ENCODE measurements at places on chromosomes 7 and 10.

- no peak for DNase-seq
Observed at GRCh38 chr10:131997366-131998049, 15.8 kb upstream of the BNIP3 start.

DNA sequence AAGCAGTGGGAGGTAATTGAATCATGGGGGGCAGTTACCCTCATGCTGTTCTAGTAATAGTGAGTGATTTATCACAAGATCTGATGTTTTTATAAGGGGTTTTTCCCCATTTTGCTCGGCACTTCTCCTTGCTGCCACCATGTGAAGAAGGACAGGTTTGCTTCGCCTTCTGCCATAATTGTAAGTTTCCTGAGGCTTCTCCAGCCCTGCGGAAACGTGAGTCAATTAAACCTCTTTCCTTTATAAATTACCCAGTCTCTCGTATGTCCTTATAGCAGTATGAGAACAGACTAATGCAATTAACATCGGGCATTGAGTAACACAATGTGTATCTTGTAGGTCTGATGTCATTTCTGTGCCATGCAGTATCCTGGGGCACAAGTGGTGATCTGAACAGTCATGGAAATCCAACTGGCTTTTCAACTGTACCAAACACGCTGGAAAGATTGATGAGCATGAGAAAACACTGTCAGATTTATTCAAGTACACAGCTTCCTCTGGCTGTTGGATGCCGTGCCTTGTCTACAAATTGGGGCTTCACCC, 208.6 kb upstream of the KIAA1217 start:
- DNase-seq, result no peak

GRCh38 chr7:133230591-133231194, 22.2 kb upstream of the EXOC4 start:
- no peak for DNase-seq

DNA sequence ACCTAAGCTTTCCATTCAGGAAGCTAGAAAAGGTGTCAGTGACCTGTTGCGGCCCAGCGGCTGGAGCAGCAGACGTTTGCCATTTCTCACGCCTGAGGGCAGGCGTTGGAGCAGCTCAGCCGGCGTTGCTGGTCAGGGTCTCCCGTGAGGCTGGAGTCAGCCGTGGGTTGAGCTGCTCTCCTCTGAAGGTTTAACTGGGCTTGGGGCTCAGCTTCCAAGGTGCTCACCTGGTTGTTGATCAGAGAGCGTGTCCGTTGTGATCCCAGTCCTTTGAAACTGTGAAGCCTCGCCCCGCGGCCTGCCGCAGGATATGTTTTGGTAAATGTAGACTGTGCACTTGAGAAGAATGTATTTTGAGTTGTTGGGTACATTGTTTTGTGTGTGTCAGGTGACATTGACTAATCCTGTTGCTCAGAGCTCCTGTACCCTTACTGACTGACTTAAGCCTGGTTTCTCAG, 20.6 kb upstream of the PWWP2B start:
- no peak for DNase-seq

DNA sequence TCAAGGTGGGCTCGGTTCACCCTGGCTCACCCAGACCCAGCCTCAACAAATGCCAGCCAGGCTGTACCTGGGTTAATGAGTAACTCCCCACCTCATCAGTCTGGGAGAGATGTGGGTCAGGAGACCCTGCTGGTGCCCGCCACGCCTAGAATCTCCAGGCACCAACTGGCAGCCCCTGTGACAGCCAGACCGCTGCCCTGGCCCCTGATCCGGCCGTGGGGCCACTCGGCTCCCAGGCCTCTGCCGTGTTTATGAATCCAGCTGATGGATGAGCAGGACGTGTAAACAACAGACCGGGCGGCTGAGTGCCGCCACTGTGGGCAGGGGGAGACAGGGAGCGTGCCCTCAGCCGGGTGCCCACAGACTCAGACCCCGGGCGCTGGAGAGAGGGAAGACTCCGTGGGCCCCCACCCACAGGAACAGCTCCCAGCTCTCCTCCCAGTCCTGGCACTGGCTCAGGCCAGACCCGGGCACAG, 34.0 kb upstream of the PDGFA start:
- DNase-seq, result no peak

- DNase-seq, result no peak
Observed at GRCh38 chr7:132395361-132395760, 180.9 kb downstream of the PLXNA4 start.

DNA sequence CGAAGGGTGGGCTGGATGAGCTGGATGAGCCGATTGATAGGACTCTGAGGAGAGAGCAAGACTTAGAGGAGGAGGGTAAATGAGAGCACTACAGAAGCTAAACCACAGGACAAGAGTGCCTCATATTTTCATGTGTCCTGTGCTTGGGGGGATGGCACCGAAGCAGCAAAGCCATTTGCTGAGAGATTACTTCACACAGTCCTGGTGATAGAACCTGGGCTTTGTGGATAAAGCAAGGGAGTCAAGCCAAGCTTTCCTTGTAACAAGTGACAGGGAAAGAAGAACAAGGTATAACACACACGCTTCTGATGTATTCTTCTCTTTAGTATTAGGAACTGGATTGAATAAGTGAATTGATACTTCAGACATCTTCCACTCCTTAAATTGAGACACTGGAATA, 253.7 kb downstream of the ANKRD7 start:
- DNase-seq, result no peak

GRCh38 chr7:11203683-11204082, 230.0 kb downstream of the PHF14 start:
- no peak for DNase-seq

GRCh38 chr10:47116445-47116844, 183.6 kb upstream of the GDF10 start:
- no peak for DNase-seq

- DNase-seq, result no peak
Observed at GRCh38 chr10:91487911-91488582, 77.9 kb downstream of the HECTD2 start.

GRCh38 chr10:71948496-71949067, 15.6 kb upstream of the CHST3 start:
- DNase-seq, result no peak

GRCh38 chr7:94135180-94135579, 131.0 kb upstream of the BET1 start:
- DNase-seq, result no peak

GRCh38 chr7:132065193-132065988, 509.0 kb upstream of the PODXL start:
- DNase-seq, result no peak

- DNase-seq, result no peak
Observed at GRCh38 chr7:29349362-29349761, 154.8 kb downstream of the CHN2 start.

DNA sequence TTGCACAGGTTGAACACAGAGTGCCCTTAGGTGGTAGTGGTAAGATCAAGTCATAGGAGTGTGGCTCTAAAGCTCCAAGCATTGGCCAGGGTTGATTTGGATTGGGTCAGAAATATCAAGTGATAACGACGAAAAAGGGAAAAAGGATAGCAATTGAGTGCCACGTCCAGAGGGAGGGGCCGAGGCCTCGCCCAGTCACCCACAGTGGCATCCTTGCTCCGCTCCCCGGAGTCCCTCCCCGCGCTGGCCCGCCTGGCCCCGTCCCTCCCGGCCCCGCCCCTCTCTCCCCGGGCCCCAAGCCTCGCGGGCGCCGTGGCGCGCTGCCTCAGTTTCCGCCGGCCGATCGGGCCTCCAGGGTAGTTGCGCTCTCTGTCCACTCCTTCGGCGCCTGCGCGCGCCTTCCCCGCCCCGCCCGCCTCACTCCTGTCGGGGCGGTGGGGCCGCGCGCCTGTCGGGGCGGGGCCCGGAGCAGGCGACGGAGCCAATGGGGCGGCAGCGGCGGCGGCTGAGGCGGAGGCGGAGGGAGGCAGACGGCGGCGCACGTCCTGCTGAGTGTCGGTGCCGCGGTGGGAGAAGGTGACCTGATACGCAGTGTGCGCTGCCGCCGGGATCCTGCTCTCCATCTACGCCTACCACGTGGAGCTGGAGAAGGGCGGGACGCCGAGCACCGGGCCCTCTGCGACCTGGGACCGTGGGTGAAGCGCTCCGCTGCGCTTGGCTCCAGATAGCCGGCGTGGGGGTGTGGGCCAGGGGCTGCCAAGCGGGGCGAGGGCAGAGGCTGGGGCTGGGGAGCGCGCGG, 209.1 kb upstream of the ZNF722 start:
- DNase-seq, result no peak

- DNase-seq, result no peak
Observed at GRCh38 chr10:10609379-10609955, 408.2 kb upstream of the CELF2 start.

DNA sequence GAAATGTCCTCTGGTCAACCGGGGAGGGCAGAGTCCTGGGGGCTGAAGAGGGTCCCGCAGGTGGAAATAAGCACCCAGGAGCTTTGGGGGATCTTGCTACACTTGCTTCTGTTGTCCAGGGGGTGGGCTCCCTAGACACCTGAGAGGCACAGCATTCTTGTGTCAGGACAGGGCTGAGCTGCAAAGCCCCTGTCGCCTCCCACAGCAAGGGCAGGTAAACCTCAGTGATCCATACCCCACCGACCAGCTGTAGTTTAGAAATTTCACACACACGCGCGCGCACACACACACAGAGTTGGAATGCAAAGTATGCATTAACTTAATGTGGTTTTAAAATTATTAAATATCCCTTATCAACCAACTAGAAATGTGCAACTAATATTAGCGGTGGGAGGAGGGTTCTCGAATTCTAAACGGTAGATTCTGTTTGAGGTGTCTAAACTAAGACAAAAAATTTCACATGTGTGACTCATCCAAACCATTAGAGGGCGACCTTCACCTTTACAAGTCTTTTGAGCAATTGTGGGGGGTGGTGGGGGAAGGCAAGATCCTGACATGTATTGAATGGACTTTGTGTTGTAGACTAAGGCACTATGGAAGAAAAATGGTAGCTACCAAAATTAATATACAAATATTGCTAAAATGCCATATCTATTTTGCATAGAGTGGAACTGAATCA, 34.3 kb upstream of the PTF1A start:
- no peak for DNase-seq

DNA sequence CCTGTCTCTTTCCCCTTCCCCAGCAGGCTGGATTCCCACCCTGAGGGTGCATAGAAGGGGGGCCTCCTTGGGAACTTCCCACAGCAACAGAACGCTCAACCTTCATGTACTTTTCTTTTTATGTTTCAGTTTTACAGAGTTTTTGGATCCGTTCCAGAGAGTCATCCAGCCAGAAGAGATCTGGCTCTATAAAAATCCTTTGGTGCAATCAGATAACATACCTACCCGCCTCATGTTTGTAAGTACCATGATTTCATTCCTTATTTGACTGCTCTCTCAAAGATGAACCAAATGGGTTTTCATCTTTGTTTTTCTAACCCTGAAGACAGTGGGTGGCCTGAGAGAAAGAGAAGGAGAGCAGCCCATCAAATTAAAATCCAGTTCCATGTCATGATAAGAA, 46.7 kb downstream of the PLPP4 start:
- no peak for DNase-seq

- no peak for DNase-seq
Observed at GRCh38 chr7:44122529-44122928, 819 bp downstream of the POLD2 start.

GRCh38 chr7:22190736-22191135, 166.2 kb downstream of the RAPGEF5 start:
- DNase-seq, result no peak

GRCh38 chr10:100670828-100671479, 74.4 kb upstream of the PAX2 start:
- DNase-seq, result no peak

GRCh38 chr10:46311501-46311951, 24.7 kb downstream of the ANTXRL start:
- DNase-seq, result no peak

DNA sequence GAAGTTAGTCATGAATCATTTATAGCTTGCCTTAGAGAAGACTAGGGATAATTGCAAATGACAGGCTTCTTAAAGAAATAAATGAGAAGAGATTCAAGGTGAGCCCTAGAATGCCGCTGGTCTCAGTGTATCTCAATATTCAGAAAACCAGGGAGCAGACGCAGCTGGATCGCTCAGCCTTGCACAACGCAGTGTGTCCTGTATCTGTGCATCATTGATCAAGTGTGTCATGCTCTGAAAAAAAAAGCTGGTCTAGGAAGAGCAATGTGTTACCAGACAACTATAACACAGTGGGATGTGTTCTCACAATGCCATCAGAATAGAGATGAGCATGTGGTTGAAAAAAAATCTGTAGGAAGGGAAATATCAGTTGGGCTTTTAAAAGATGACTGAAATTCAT, 230.1 kb downstream of the CALN1 start:
- DNase-seq, result no peak

DNA sequence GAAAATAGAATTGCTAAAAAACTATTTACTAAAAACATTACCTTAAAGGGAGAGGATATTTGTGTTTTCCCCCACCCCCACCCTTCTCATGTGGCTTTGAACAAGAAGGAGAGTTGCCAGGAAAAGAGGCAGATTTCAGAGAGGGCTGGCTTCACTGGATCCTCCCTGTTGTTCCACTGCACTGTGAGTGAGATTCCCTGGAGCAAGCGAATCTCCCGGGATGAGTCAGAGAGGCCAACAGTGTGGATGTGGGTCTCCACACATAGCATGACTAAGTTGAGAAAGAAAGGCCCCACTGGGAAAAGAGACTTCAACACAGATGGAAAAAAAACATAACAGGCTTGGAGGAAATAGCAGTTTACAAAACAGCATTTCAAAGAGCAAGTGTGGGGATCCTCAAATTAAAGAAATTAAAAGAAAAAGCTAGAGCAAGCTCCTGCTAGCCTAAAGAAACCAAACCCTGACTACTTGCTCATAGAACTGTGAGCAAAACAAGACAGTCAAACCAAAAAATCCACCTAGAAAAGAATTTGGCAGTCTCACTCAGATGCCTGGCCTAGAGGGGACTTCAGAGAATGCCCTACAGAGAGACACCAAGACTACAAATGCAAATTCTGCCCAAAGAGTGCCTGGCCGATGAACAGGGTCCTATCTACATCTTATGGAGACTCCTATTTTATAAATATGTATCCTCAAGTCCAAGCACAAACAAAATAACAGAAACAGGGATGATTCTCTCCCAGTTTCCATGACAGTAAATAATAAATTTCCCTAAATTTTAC, 3.4 kb downstream of the CAV1 start:
- no peak for DNase-seq

- no peak for DNase-seq
Observed at GRCh38 chr10:130720235-130720634, 584.0 kb downstream of the GLRX3 start.

DNA sequence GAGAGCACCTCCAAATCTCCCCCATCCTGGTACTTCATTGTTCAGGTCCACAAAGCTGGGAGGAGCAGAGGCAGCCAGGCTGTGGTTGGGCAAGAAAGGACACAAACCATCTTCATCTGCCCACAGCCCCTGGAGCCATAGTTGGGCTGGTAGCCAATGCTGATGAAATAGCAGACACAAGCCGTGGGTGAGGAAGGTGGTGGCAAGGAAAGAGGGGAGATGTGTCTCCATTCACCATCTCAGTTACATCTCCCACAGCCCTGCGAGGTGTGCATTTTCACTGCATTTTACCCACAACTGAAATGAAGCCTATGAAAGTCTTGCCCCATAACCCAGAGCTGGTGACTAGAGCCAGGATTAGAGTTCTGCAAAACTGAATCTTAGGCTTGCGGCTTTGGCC, 35.0 kb downstream of the PIK3AP1 start:
- DNase-seq, result no peak

Measured in left renal cortex interstitium (tissue), 4 donors.